ENCODE measurements at places on chromosomes 2 and 18.

DNA sequence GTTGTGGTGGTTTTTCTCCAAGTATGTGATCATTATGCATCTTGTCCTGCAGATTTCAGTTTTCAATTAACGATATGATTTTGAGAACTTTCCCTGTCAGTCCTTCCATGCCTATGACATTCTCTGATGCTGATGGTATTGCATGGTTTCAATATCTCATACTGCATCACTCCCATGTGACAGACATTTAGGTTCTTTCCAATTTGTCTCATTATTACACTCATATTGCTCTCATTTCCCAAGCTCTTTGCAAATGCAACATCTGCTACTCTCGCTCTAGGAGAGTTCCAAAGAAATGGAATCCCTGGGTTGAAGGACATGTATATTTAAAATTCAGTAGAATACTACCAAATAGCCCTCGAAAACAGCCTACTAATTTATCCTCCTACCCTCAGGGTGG is 125.5 kb downstream of the MARCHF4 start:
- DNase-seq, result no peak

DNA sequence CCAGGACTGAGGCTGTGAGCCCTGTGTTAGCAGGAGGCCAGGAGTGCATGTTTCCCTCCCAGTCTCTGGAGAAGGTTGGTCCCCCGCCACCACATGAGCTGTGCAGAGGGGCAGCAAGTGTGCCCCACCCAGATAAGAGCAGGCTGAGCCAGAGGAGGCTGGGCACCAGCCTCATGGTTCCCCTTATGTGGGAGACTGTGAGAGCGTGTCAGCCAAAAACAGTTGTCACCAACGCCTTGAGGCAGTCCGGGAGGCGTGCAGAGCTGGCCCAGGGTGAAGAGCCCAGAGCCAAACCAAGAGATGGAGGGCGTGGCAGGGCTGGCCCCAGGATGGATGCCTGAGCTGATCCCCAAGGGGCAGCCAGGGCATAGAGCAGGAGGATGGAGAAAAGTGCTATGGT is 128.7 kb upstream of the GLI2 start:
- DNase-seq, result no peak

- DNase-seq, result no peak
Measured at GRCh38 chr2:178628605-178629004, 148.3 kb downstream of the PLEKHA3 start.

DNA sequence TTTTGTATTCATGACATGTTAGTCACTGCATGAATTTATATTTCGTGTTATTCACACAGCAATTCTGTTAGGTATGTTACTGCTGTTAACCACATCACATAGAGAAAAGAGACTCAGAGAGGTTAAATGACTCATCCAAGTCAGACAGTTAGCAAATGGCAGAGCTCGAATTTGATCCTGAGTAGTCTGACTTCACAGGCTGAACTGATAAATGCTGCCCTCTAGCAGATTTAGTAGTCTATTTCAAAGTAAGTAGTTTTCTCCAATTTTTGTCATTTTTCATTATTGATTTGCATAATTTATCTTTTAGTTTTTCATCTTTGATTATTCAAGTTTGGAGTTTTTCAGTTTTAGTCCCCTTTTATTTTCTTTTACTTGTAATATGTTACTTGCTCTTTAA is 58.3 kb downstream of the WDR7 start:
- peak; percentile 64 for DNase-seq

GRCh38 chr2:219124381-219125110 is 36.1 kb downstream of the NHEJ1 start:
- DNase-seq, result peak; percentile 30

DNA sequence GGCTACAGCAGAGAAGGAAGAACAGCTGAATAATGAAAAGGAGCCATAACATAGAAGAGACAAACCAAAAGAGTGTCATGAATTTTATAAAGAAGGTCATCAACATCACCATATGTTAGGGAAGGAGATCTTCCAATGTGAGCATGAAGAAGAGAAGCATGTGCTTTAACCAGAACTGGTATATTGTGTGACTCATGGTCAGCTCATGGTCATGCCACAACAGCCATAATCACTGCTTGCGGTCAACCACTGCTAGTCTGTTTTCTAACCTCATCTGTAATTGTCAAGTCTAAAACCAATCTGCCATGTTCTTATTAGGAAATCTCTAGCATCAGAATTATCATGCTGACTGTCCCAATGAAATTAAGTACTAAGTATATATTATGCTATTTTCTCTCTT is 204.1 kb upstream of the VRK2 start:
- no peak for DNase-seq

- no peak for DNase-seq
Measured at GRCh38 chr2:10007921-10008808, 35.2 kb upstream of the KLF11 start.

DNA sequence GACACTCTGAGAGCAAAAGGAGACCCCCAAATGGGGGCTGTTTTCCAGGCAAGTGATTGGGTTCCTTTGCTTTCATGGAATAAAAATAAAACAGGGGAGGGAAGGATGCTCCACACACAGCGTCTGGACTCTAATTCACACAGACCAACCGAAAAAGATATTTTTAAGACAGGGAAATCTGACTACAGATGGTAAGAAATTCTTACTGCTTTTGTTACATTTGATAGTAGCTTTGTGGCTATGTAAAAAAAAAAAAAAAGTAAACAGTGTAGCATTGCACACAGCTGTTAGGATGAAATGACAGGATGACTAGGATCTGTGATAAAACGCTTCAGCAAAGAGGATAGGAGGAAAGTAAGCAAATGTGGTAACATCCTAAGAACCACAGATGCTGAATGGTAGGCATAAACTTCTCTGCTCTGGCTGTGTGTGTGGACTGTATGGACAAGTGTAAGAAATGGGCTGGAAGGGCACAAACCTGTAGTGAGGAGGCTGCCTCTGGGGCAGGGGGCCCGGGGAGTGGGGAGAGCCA is 207.6 kb downstream of the ANAPC1 start:
- no peak for DNase-seq

DNA sequence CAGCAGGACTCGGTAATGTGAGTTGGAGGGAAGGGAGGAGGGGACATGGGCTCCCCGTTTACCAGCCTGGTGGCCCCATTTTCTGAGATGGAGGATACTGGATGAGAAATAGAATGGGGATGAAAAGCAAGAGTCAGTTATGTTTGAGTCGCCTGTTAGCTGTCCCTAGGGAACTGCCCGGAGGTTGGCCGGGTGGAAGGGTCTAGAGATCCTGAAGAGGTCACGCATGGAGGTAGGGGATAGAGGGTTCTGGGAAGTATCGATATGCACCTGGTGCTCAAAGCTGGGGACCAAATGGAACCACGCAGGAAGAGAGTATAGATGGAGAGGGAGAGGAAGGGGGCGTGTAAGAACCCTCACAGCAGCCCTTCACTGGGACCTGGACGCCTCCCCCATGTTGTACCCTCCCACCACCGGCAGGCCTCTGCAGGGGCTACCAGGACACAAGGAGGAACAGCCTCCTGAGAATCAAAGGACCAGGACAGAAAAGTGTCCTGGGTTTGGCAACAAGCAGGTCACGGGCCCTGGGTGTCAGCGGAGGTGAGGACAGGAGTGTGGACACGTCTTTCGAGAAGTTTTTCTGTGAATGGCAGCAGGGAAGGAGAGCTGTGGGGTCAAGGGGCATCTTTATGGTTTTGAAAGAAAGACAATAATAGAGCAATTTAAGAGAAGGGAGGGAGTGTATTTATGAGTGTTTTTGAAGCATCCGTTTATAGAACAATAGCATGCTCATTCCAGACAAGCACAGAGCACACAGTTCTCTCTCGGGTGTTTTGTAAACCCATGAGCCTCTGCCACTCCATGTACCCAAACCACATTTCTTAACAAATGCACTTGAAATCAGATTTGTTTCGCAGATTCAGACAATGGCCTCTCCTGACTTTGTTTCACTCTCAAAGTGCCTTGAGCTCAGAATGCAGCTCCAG is 132.2 kb downstream of the SMAD7 start:
- no peak for DNase-seq

DNA sequence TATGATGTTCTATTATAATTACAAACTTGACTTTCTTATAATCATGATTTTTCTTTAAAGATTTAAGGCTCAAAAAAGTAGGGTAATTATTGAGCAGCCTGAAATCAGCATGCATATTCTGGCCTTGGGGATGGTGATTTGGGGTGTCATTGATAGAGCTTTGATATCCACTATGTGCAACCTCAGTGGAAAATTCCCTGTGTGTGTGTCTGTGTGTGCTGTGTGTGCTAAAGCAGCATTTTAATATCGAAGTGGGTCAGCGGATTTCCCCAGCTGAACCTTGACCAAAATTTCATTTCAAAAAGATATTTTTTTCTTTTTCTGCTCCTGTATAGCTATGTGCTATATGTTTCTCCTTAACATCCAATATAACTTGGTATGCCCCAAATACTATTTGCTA is 11.6 kb downstream of the KCNJ3 start:
- DNase-seq, result no peak

Data from CD4-positive, alpha-beta T cell treated with Interleukin-10 for 1 hour (primary cell).